Amniotic stem cell (primary cell): ENCODE measurements at places on chromosomes 2 and 18.
A peak's percentile ranks its signal among the peaks of the same experiment; 100 is the strongest.

DNA sequence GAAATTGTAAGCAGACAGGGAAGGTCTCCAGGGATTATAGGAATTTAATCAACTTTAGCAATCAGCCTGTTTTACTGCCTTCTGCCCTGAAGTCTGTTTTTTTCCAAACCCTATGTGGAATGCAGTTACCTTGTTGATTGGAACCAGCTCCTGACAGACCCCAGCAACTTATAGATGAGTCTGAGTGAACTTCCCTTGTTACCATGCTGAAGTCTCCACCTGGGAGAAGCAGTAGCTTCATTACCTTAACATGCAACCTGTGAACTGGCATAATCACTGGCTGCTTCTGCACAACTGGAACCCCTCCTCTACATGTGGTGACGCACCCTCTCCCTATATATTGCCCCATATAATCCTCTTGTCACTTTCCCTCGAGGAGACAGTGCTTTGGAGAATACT is 226.3 kb upstream of the SPOPL start:
- DNase-seq: no peak

DNA sequence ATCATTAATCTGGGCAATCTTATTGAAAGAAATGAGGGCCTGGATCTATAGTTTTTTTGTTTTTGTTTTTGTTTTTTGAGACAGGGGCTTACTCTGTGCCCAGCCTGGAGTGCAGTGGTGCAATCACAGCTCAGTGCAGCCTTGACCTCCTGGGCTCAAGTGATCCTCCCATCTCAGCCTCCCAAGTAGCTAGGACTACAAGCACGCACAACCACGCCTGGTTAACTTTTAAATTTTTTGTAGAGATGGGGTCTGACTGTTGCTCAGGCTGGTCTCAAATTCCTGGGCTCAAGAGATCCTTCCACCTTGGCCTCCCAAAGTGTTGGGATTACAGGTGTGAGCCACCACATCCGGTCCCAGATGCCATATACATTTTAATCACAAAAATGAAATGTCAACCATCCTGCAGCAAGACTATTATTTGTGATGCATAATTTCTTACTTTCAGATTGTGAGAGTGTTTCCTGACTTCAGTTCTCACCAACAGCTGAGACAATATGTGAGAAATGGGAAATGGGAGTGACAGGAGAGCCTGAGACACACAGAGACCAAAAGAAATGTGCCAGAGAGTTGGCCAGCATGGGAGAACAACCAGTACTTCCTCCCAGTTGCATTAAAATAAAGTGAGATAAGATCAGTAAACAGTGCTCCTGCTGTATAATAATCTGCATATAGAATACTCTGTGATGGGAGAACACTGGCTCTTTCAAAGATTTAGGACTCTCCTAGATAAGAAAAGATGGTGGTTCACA is 87.6 kb downstream of the METTL8 start:
- DNase-seq: no peak

GRCh38 chr18:5912566-5912965 is 17.2 kb upstream of the TMEM200C start:
- DNase-seq: no peak

DNA sequence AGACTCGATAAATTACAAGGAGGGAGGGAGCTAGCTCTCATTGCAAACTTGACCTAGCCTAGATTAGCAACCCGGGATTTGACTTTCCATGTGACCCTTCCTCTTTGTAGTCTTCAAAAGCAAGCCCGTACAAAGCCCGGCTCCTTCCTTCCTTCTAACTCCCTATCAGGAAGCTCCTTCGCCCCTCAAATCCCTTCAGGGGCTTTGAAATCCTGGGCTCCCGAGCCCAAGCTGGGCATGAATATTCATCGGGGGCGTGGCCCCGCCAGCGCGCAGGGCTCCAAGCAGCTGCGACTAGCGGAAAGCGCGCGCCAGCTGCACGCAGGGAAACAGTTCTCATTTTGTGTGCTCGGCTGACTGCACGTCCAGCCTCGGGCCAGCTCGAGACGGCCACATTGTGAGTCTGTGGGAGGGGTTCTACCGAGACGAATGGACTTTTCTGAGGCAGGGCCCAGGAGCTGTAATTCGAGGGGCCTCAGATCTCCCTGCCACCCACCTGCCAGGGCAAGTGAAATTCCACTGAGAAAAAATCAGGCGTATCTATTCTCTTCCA is 84.0 kb upstream of the PELI1 start:
- no peak for DNase-seq

GRCh38 chr2:76870011-76870410 is 652.2 kb downstream of the LRRTM4 start:
- DNase-seq: no peak

DNA sequence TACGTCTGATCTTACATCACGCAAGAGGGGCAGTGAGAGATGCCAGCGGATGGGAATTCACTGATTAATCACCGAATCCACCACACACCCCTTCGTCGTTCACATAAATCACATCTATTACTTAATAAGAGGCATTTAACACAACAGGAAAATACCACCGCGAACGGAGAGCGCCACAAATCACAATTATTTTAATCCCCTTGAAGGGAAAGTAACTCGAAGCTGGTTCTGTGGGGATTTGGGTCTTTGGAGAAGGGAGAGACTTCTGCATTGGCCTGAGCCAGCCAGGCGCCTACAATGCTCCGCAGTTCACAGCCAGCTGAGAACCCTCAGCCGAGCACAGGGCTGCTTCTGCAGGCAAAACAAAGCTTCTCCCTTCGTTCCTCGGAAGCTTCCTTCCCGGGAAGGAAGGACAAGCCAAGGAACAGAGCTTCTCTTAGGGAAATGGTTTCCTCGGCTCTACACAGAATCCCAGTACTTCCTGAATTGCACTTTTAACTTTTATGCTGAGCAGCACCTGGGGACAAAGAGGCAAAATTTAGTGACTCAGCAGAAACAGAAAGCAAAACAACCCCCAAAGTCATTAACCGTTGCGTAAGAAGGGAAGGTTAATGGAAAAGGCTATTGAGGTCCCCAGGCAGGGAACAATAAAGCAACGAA is at the start of gene LRP1B:
LRP1B (minus strand) TSS at position 7 of the 660 bp plus-strand sequence. CDS start 287 bp downstream, outside the sequence.
- DNase-seq: no peak

DNA sequence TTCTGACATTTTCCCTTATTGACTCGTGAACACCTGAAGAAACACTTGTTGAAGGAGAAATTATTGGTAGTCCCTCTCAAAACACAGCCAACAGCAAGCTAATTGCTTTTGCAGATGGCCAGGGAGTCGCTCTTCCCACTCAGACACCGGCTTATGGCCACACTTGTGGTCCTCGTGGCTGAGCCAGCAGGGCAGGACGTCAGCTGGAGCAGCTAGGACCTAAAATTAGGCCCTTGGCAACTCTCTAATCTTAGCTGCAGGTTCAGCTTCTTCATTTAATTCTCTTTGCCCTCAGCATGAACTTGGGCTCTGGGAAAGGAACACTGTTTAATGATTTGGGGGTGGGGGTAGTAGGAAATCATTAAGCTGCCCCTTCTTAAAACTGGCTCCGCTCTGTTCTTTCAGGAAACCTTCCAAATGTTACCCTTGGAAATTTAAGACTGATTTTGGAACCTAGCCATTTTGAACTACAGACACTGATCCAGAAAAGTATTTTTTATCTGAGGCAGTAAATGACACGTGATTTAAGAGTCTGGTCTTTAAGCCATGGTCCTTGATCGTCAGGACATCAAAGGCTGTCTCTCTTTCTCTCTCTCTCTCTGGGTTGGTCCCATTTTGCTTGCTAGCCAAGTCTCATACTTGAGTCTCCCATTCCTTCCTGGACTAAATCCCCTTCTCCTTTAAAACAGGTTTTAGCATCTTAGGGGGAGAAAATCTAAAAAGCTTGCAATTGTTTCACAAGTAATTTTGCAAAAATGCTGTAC is 77.5 kb downstream of the CDK15 start:
- DNase-seq: no peak

GRCh38 chr2:19228181-19228593 is 130.2 kb downstream of the OSR1 start:
- no peak for DNase-seq

- DNase-seq: no peak
Measured at GRCh38 chr18:13513021-13513420, 213.3 kb downstream of the FAM210A start.

DNA sequence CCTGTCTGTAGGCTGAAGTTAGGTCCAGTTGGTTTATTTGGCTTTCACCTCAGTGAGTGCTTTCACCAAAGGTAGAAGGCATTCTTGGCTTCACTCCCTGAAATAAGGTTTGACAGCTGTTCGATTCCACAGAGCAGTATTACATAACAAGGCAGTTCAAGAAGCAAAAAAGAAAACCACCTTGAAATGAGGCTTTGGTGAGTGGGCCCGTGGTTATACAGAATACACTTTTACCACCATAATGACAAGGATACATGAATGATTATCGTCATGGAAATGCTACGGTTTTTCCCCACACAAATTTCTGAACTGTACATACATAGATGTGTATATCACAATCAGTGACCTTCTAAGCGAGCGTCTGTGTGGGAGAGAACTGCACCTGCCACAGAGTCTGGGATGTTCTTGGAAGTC is 80.0 kb upstream of the CHRNA1 start:
- DNase-seq: no peak

DNA sequence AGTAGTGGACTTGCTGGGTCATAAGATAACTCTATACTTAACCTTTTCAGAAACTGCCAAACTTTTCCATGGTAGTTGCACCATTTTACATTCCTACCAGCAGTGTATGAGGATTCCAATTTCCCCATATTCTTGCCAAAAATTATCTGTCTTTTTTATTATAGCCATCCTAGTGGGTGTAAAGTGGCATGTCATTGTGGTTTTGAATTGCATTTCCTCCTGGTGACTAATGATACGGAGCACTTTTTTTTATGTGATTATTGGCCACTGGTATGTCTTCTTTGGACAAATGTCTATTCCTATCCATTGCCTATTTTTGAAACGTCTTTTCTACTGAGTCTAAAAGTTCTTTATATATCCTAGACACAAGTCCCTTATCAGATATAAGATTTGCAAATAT is 44.3 kb downstream of the CACNB4 start:
- peak; percentile 51 for DNase-seq

DNA sequence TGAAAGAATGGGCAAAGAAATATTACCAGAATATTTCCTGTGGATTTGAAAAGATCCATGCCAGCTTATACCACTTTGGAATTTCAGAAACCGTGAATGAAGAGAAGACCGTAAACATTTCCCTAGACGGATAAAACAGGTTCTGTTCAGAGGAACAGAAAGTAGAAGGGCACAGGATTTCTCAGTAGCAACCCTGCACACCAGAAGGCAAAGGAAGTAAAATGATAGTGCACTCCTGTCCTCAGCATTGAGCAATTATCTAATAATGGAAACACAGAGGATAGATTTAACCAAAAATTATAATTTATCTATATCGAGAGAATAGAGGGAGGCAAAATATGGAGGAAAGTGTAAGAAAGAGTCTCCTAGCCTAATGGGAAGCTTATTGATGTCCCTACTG is 87.0 kb upstream of the ITGA6 start:
- no peak for DNase-seq

GRCh38 chr2:38148501-38148900 is 72.5 kb upstream of the CYP1B1 start:
- DNase-seq: no peak

DNA sequence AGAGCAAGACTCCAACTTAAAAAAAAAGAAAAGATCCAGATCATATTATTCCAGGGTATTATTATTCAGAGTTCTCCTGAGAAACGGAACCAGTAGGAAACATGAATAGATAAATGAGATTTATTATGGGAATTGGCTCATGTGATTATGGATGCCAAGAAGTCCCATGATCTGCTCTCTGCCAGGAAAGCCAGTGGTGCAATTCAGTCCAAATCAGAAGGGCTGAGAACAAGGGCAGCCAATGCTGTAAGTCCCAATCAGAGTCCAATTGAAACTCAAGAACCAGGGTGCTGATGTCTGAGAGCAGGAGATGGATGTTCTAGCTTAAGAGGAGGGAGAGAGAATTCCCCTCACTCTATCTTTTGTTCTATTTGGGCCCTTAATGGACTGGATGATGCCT is 7.8 kb downstream of the SCYGR2 start:
- DNase-seq: no peak

GRCh38 chr2:210370562-210370961 is 55.6 kb upstream of the MYL1 start:
- no peak for DNase-seq

DNA sequence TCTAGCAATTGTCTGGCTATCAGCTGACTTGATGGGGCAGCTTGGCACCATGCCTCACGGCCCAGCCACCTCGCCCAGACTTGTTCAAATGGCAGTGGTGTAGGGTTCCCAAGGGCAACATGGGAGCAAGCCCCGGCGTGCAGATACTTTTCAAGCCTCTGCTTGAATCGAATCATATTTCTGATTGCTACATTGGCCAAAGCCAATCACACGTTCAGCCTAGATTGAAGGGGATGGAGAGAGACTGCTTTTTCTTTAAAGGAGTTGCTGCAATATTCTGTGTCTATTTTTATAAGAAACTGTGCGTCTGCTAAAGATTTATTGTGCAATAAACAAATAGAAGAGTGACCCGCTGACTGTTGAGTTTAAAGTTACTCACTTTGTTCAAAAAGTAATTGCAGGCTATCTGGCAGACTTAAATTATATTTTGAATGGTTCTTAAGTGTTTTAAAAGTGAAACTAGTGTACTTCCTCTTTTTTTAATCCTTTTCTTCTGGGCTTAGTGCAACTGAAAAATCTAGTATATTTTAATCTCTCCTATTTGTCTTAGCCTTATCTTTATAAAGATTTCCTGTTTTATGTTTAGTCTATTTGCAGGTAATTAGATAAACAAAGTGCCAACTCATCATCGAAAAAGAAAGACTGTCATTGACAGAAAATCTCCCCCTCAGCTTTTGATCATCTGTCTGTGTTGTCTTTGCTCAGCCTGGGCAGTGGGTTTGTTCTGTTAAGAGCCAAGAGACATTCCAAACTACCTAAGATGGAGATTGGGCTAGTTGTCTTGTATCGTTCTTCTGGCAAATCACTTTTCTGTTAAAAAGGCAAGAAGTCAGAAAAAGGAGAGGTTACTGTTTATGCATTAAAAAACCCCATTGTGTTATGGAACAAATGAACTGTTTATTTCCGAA is 156.1 kb downstream of the TPGS2 start:
- no peak for DNase-seq

DNA sequence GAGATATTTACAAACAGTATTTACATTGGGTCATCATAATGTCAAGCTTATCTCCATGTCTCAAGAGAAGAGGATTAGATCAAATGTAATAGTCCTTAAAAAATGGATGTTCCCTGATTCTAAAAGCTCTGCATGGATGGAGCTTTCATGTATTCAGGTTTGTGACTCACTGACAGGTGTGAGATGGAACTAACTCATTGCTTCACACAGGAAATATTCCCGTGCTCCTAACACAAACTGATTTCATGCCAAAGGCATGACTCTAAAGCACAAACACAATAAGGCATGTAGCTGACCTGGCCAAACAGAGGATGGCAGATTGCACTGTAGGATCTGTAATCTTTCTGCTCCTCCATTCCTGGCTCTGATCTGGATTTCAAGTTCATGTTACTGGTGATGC is 110.0 kb downstream of the ALK start:
- no peak for DNase-seq

GRCh38 chr2:164917296-164917903 is 37.9 kb downstream of the SLC38A11 start:
- DNase-seq: no peak

- no peak for DNase-seq
Measured at GRCh38 chr2:26457251-26457666, 20.7 kb downstream of the OTOF start.

GRCh38 chr2:144003460-144004075 is 516.4 kb downstream of the ZEB2 start:
- no peak for DNase-seq
